ENCODE measurements at places on chromosomes 4 and X.

DNA sequence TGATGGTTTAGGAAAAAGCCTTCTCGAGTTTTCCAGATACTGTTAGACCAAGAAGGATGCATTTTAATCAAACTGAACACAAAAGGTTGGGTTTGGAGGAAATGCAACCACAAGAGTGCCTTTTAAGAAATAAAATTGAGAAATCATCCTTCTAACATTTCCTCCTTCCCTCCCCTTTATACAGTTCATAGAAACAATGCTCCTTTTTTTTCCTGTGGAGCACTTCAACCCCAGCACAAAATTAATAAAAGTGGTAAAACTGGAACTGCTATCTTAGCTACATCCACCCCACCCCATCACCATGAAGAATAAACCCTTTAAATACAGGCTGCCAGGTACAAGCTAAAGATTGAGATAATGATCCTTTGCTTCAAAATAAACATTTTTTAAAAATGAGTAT is 211.1 kb downstream of the RELL1 start:
- no peak for DNase-seq

DNA sequence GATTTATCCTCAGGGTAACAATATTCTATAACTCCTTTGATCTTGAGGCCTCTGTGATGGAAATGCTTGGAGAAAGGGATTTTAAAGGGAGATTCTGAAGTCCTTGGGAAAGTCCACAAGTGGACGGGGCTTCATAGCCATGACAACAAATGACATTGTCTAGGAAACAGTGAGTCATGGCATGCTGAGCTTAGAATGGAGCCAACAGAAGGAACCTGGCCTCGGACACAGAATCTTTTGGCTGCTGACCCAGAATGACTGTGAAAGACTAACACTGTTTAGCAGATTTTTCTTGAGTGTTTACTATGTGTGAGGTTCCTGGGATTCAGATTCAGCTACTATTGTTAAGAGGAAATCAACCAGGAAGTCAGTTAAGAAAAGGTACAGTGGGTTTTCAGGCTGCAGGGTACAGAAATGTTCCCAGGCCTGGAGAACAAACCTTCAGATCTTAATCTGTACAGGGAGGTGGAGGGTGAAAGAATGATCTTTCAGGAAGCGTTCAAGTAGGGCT is 18.1 kb upstream of the CXCL2 start:
- DNase-seq: no peak

DNA sequence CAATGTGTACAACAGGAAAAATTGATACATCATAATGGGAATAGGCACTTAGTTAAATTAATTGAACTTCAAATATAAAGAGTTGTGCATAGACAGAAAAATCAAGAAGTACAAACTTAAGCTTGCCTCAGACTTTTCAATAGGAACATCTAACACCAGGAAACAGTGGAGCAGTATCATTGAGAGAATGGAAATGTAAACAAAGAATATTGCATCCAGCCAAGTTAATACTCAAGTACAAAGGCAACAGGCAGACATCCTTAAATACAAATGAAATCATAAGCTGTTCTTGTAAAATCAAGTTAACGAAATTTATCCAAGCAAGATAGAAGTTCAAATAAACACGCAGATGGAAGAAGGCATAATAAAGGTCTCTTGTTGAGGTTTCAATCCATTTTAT is 71.2 kb upstream of the TLR2 start:
- no peak for DNase-seq

DNA sequence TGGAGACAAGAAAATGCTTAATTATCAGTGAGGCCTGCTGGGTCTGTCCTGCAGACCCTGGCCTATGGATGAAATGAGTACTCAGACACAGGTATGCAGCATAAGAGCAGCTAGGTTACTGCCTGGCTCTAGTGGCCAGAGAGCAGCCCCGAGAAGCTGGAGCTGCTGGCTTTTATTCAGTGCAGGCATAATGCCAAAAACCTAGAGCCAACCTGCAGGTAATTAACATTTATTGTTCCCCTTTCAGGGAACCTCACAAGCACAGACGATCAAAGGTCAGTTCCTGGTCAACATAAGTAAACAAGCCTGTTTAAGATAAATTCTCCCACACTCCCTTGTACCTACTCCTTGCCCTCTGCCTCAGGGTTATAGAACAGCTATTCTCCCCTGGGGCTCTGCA is 13.3 kb downstream of the IDS start:
- DNase-seq: no peak

- DNase-seq: no peak
These were observed 200.3 kb downstream of the PDGFC start for GRCh38 chr4:156771171-156771837.

GRCh38 chrX:81304563-81304962 is 102.7 kb downstream of the SH3BGRL start:
- DNase-seq: no peak

GRCh38 chr4:1290165-1290977 is 680 bp downstream of the MAEA start:
- DNase-seq: no peak
